ENCODE measurements at places on chromosomes 16 and 17.

GRCh38 chr16:75022567-75022966, 23.7 kb downstream of the ZNRF1 start:
- no peak for DNase-seq

DNA sequence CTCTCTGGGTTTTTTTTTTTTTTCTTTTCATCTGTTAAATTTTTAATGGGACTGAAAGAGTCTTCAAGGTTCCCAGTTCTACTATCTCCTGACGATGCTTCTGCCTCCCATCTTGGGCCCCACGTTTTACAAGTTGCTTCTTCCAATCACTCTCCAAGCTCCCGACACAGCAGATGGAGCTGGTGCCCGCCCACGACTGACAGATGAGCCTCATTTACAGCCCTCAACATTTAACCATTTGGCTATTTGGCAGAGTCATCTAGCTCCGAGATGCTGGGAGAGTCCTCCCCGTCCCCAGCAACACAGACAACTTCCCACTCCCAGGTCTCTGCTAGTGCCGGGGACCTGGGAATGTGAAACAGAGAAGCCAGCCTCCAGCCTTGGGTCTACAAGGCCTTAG, 276.9 kb downstream of the SHISA9 start:
- DNase-seq: no peak

DNA sequence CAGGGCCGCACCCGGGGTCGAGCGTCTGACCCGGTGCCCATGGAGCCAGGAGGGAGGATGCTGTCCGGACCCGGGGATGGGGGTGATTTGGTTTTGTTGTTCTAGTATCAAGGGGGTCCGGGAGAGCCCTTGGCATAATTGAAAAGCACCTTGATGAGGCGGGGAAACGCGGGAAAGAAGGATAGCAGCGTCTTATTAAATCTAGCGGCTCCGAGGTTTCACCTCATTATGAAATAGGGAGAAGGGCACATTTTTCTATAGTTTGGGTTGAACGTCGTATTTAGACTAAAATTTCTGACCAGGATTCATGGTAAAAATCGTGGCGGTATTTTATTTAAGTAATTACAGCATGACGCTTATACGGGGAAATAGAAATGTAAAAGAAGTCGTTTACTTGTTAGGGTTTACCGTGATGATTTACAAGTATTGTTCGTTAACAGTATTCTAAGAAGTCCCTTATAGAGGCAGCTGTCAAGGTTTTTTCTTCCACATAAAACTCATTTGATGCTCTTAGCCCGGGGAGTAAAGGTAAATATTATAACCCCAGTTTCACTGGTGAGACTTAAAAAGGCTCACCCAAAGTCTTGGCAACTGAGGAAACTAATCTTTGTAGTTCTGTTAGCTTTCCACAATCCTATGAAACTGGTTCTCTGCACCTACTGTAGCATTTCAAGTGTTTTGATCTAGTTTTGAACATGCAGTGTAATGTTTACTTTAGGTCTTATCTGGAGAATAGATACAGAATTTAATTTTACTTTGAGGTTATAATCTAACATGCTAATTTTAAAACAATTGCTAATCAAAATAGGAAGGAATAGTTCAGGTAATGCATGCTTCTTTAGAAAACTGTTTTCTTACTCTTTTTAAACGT, 756 bp downstream of the LUC7L3 start:
- DNase-seq: no peak

DNA sequence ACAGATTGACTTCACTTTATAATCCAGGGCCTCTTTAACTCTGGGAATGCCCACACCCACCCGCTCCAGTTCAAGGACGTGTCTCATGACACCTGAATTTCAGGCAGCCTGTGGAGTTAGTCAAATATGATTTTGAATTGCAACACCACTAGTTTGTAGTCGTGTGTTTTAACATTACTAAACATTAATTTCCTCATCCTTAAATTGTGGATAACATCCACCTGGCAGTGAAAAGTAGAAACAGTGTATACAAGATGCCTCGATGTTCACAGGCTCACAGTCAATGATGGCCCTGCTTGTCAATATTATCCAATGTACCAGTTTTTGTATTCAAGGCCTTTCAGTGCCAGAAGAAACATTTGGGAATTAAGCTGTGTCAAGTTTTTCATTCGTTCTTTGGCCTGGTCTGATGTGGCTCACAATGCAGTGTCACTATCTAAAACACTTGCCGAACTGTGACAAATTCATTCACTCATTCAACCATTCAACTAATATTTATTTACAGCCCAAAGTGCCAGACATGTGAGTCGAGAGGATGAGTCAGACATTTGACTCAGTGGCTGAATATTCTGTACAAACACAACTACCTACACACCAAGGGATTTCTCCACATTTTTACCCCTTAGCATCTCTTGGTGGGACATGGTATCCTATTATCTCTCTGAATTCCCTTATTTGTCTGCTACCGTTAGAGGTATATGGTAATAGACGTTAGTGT, 1.4 kb downstream of the MEIOB start:
- peak; percentile 47 for DNase-seq

Measured in RPMI7951 (cell line).